Fibroblast of skin of left biceps (primary cell): ENCODE measurements at places on chromosomes 11 and 22.

GRCh38 chr11:113420808-113421207 is 33.2 kb downstream of the ANKK1 start:
- DNase-seq: no peak

GRCh38 chr22:33984656-33985285 is 64.5 kb upstream of the LARGE1 start:
- no peak for DNase-seq

- DNase-seq: no peak
Observed at GRCh38 chr11:88972210-88972609, 93.6 kb downstream of the GRM5 start.

- DNase-seq: no peak
Observed at GRCh38 chr22:46058091-46058420, 81.1 kb upstream of the WNT7B start.

- DNase-seq: no peak
Observed at GRCh38 chr22:50025993-50026392, 13.4 kb upstream of the IL17REL start.

- no peak for DNase-seq
Observed at GRCh38 chr11:122734848-122735496, 79.5 kb downstream of the UBASH3B start.
